ENCODE measurements at places on chromosomes 5 and 9. TPM values are rescaled to one million over a fixed set of nuclear protein-coding genes. Genes with fewer than 3 reads are reported as not detected.

DNA sequence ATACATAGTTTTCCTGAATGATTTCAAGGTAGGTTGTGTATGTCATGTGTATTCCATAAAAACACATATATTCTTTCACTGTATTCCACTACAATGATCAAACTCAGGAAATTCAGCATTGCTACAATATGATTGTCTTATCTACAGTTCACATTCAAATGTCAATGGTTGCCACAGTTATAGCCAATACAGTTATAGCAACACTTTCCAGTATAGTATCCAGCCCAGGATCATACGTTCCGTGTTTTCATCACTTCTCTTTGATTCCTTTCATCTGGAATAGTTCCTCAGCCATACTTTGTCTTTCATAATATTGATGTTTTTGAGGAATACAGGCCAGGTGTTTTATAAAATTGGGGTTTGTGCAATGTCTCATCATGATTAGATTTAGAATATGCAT, 9.5 kb downstream of the OR2S2 start:
- peak; percentile 8 for DNase-seq

DNA sequence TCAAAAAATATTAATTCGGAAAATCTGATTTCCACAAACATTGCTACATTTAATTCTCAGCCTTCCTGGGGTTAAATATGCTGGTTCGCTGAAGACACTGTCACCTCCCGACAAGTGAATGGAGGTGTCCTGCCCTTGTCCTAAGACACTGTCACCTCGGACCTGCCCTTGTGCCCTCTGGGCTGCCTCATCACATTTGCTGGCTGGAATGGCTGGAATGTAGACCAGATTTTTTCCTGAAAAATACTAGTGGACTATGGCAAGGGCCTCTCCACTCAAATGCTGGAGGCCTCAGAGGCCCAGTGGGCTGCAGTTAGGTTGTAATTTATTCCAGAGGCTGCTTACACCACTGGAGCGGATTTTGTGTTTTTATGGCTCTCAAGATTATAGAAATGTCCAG, 28.2 kb downstream of the CACNA1B start:
- no peak for DNase-seq

DNA sequence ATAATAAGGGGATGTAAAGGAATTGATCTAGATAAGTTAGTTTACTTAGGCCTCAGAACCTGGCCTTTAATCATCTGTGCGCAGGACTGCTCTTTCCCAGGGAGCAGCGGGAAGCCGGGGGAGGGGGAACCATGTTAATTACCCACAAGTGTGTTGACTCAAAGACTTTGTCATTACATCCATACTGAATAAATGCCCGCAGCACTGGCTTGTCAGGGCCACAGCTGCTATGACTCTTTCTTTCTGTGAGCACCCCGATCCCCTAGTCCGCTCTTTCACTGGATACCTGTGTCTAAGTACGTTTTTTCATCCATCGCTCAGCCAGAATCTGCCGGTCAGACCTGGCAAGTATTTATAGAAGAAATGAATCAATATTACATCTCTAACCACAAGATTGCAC, 249.3 kb upstream of the DMRT1 start:
- no peak for DNase-seq

GRCh38 chr5:9268226-9268625, 277.6 kb downstream of the SEMA5A start:
- DNase-seq = no peak

DNA sequence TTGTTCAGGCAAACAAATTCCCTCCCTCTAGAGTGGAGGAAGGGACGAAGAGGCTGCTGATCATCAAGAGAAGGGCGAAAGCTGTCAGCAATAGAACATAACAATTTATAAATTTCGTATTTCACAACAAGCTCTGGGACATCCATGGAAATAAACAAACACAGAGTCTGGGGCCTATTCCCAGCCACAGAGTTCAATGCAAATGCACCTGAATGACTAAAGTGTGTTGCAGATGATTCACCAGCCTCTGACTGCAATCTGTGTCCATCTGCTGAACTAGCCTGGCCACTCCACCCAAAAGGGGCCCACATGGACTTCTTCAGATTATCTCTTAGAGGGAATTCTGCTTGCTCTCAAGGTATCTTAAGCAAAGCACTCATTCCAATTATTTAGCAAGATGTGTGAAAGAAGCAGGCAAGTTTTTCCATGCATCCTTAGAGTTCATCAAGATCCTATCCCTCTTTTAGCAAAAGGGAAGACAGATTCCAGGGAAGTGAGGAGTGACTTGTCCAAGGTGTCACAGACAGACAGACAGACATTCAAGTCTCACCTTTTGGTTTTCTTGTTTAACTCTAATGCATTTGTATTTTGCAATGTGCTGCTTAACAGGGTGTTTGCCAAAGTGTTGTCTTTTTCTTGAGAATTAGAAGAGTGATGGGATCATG, 307.8 kb upstream of the PAPPA start:
- no peak for DNase-seq

DNA sequence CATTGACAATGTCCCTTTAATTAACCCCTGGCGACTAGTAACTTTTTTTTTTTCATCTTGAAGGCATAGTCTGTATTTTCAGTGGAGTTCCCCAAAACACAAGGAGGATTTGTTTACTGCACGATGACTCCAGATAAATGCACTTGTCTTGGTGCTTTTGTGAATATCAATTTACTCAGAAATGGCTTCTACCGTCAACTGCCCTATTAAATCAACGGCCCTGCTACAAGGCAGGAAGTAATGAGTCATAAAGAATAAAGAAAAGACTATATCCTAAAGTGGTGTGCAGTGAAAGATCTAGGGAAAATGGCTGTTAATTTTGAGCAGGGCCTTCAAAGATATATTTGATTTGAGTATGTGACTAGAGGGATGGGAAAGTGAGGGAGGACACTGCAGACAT, 388.3 kb upstream of the CHD1 start:
- no peak for DNase-seq

GRCh38 chr9:83505282-83505681, 32.9 kb downstream of the FRMD3 start:
- DNase-seq = no peak

- DNase-seq = no peak
These were observed 311.8 kb downstream of the DNAH5 start for GRCh38 chr5:13632676-13633075.

DNA sequence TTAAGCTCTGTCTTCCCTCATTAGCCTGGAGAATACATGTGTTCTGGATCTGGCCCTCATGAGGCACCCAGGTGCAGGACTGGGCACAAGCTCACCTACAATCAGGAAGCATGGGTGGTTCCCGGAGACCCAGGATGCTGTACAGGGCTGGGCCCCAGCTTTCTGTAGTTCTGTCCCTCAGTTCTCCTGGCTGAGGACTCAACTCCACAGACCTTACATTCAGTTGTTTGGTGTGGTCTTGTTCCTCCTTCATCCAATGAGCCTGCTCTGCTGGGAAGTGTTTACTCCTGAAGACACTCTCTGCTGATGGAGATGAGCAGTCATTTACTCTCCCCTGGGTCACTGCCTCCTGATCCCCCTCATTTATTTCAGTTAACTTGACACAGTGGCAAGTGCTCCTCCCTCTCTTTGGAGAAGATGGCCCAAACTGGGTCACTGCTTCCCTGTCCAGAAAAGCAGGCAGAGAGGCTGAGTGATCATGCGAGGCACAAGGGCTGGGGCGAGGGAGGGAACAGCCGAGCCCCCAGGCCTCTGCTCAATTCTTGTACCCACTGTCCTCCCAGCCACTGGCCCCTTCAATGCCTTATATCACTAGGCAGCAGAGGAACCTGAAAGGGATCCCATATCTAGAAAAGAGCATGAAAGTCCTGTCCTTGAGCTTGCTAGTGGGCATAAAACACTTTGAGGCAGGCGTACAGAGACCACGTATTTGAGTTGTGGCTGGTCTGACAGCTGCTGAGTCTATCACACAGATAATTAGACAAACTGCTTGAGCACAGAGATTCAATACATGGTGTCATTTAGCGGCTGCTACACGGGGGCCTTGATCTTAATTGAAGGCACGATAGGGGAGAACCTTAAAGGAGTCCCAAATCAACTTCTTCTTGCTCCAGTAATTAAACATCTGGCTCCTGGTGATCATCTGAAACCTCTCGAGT, 221.7 kb downstream of the FSTL4 start:
- DNase-seq = no peak

DNA sequence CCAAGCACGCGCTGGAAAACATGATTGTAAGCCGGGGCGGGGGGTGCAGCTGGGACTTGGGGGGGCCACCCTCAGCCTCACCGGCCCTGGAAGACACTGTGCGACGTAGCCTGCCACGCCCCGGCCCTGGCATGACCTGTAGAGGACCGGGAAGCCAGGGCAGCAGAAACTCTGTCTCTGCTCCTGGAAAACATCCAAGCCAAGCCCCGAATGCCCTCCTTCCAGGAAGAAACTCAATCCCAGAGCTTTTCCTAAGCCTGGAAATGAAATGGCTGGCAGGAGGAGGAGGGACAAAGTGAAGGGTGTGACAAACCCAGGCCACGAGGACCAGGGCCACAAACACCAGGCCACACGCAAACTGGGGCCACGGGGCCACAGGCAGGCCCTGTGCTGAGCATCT, 55.4 kb downstream of the KCNT1 start:
- no peak for DNase-seq

Gene TPM2
- total RNA-seq = 221 TPM

Gene FAM81B
- total RNA-seq = 0.20 TPM

Gene AFAP1L1
- total RNA-seq = 150 TPM

Gene PCDHGA10
- total RNA-seq = 3.1 TPM

Gene ZNF474
- total RNA-seq = 0.07 TPM

Gene IFNE
- 0.92 TPM for total RNA-seq

Gene GEMIN5
- total RNA-seq = 21.5 TPM

Gene ANKRD20A1
- 1.6 TPM for total RNA-seq

Measured in pulmonary artery endothelial cell (primary cell).